Hematopoietic multipotent progenitor cell treated with erythropoietin and hydrocortisone succinate and interleukin-3 and kit ligand, for 6 days (in vitro differentiated cells): ENCODE measurements at places on chromosomes 2 and 18.

DNA sequence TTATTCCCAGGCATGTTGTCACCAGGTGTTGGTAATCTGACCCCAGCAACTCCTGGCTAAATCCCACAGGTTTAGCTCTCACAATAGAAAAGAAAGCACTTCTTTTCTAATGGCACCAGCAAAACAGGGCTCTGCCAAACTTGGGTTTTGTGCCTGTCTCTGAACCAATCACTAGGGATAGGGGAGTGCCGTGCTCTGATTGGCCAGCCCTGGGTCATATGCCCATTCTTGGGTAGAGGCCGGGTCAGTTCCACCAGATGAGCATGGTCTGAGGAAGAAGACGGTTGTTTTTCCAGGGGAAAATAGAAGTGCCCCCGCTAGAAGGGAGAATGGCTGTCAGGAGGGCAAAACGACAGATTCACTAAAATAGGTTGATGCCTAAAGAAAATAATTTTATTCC, 14.7 kb downstream of the CDK15 start:
- DNase-seq, result no peak

DNA sequence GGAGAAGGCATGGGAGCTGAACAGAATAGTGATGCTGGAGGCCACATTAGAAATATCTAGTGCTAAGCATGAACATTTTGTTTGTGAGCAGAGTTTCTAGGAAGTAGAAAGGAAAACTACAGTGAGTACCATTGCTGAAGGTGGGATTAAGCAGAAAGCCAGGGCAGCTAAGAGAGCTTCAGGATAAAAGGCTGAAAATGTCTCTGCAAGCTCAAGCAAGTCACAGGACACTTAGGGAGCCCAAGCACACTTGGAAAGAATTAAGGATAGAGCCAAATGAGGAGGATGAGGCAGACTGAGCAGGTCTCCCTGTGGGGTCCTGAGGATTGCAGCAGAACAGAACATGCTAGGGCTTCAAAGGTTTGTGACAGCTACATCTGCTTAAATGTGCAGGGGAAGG, 80.6 kb upstream of the LYPD1 start:
- no peak for DNase-seq

DNA sequence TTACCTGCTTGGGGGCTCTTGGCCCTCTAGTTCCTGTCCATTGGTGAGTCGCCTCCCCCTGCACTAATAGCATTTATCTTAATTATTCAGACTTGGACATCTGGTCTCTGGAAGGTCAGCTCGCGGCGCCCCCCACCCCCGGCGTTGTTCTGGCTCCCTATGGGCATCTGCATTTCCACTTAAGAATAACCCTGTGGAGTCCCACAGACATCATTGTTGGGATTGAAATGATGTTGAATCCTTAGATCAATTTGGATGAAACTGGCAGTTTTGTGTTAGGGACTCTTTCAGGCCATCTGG, 313.8 kb upstream of the HS6ST1 start:
- no peak for DNase-seq

DNA sequence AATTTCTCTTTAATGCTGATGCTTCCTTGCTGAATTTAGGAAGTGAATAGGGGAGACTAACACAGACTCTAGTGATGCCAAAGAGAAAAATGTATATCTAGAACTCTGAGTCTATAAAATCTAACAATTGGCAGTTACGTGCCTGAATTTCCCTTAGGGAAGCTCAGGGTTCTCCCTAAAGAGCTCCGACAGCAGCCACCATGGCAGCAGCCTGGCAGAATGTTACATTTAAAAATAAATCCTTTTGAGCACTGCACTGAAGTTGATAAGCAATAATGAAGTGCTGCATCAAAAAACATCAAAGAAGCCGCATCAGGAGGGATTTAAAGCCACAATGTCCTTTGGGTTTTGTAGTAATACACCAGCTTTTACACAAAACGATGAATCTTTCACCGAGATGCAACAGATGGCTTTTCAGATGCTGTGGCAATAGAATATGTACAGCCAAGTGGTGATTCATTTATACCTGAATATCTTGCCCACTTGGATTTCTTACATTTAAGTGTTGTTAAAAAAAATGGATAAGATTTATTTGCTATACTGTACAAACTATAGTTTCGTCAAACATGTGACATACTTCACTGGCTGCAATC, 291.2 kb upstream of the SESTD1 start:
- no peak for DNase-seq

- no peak for DNase-seq
Observed at GRCh38 chr2:47269316-47270232, 114.5 kb upstream of the STPG4 start.

DNA sequence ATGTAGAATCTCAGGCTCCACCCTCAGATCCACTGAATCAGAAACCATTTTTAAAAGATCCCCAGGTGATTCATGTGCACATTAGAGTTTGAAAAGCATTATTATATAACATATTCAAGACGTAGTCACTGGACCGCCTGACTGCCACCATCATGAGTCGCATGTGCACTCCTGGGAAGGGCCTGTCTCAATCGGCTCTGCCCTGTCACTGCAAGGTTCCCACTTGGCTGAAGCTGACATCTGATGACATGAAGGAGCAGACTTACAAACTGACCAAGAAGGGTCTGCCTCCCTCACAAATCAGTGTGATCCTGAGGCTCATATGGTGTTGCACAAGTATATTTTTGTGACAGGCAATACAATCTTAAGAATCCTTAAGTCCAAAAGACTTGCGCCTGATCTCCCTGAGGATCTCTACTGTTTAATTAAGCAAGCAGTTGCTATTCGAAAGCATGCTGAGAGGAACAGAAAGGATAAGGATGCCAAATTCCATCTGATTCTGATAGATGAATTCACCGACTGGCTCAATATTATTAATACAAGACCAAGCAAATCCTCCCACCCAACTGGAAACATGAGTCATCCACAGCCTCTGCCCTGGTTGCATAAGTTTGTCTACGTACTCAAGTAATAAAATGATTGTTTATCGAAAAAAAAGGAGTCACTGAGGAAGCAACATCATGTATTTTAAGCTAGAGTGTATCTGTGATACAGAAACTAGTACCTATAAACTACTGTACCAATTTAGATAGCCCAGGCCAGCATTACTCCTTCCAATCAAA, 26.2 kb downstream of the ATAD2B start:
- peak; percentile 44 for DNase-seq

DNA sequence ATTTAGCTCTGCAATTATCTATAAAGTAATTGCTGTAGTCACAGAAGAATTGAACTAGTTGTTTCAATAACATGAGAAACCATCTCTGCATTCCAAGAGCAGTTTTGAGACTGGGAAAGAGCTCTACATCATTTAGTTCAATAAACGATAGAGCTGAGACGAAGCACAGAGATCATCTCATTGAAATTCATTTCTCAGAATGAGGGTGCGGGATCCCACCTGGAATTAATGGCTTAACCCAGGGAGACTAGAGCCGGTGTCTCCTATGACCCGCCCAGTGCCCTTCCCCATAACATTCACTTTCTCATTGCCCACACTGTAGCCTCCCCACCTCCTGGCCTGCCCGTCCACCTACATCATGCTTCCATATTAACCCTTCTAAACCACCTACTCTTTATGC, 8.8 kb downstream of the MYCN start:
- no peak for DNase-seq

- DNase-seq, result no peak
Observed at GRCh38 chr2:236161082-236161462, 7.1 kb downstream of the GBX2 start.

DNA sequence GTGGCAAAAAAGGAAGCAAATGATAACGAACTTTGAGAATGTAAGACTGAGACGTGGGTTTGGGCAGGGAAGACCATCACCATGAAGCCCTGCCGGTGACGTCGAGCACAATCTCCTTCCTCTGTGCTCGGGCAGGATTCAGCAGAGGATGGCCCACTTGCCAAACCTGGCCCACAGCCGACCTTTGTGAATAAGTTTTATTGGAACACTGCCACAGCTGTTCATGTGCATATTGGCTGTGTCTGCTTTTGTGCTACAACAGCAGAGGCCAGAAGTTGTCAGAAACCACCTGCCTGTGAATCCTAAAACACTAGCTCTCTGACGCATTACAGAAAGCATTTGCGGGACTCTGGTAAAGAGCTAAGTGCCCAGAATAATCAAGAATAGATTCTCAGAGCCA, 223.9 kb downstream of the MYT1L start:
- DNase-seq, result no peak
